ENCODE measurements at places on chromosomes 3 and 15. TPM values are rescaled to one million over a fixed set of nuclear protein-coding genes. Genes with fewer than 3 reads are reported as not detected.

Gene WDR72
- 0.28 TPM for total RNA-seq

Gene SUCNR1
- 1.1 TPM for total RNA-seq

Gene TTLL13
- total RNA-seq, result 0.14 TPM

Gene MYEF2
- 11.8 TPM for total RNA-seq

Gene CAV3
- total RNA-seq, result 0.38 TPM

Gene CELF6
- 0.99 TPM for total RNA-seq

Gene CYP1A2
- total RNA-seq, result not detected

Gene HRH1
- total RNA-seq, result 1.6 TPM

DNA sequence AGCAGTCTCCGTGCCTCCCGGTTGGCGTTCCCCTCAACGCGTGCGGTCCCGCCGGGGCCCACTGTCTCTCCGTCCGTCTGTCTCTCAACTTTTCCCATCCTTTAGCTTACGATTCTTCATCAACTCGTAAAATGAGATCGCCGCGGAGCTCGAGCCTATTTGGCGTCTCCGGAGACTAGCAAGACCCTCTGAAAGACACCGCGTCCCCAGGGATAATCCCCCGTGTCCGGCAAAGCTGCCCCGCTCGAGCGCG lies 3.4 kb downstream of the GATA2 start:
- no peak for DNase-seq

DNA sequence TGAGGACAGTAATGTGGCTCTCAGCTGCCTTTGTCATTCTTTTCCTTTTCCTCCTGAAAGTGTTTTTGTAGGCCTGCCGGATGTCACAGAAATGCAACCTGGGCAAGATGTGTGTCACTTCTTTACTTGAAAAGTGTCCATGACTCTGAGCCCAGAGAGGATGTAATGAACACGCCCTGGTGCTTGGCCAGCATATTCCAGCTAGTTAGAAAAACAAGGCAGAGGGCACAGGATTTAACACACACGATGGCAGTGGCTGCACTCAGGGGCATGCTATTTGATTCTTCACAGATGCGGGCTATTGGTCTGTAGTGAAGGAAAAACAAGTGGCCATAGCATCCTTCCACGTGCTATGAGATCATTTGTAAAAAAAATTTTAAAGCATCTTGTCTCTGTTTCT lies 30.3 kb upstream of the PTX3 start:
- DNase-seq, result no peak

- no peak for DNase-seq
Measured at GRCh38 chr3:64612916-64613526, 74.8 kb downstream of the ADAMTS9 start.

DNA sequence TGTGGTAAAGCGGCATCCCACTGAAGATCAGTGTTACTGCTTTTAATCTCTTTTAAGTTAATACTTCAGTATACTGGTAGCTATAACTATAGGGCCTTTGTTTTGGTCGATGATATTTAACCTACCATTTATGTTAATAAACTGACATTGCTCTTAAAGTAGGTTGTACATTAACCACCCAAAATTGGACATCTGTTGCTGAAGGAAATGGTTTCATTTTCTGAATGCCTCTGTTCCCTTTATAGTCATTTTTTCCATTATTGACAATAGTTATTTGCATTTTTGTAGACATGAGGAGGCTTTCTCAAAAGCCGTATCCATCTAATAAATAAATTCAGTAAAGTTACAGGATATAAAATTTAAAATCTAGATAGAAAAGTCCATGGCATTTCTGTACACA lies 252.4 kb upstream of the UBE2E1 start:
- no peak for DNase-seq

GRCh38 chr15:24734396-24734795 lies 58.8 kb downstream of the NPAP1 start:
- no peak for DNase-seq

DNA sequence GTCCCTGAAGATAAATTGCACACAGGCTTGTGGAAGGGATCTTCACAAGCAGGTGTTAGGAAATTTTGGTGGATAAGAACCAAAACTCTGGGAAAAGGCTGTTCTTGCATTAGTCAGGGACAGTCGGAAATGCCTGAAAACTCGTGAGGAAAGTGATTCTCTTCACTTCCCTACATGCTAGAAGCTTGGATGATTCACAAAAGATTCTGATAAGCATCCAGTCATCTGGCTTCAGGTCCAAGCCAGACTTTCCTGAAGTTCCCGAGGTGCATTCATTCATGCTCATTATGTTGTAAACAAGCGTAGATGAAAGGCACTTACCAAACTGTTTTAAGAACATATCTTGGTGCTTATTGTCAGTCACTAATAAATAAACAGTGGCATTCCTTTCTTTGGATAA lies 1028.7 kb downstream of the NTRK3 start:
- no peak for DNase-seq

DNA sequence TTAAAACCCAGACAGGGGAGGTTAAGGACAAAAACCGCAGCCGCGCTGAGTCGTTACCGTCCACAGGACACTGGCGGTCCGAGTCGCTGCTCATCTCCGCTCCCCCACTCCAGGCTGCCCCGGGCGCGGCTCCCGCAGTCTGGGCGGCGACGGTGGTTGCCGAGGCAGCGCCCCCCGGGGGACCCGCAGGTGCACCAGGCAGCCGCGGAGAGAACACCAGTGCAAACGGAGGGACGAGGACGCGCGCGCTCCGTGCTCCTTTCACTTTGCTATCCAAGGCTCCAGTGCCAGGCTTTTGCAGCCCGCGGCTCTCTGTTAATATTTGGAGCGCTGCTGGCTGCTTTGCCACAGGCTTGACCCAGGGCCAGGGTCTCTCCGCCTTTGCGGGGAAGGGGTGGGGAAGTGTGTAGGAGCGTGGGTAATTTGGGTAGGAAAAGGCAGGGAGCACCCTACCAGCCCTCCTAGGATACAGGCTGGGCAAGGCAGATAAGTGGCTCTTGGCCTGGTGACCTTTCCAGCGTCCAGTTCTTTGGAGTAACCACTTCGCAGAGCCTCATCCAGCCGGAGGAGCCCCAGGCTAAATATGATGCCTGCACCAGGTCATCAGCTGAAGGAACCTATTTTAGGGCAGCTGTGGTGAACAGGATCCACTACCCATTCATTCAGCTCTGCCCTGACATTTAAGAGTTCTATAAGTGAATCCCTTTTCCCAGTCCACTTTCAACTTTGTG lies at the start of gene GADL1:
TSS of gene GADL1 (minus strand) at position 141 of the 731 bp plus-strand sequence. CDS start at position 94, 47 bp downstream.
- DNase-seq, result peak; percentile 4

DNA sequence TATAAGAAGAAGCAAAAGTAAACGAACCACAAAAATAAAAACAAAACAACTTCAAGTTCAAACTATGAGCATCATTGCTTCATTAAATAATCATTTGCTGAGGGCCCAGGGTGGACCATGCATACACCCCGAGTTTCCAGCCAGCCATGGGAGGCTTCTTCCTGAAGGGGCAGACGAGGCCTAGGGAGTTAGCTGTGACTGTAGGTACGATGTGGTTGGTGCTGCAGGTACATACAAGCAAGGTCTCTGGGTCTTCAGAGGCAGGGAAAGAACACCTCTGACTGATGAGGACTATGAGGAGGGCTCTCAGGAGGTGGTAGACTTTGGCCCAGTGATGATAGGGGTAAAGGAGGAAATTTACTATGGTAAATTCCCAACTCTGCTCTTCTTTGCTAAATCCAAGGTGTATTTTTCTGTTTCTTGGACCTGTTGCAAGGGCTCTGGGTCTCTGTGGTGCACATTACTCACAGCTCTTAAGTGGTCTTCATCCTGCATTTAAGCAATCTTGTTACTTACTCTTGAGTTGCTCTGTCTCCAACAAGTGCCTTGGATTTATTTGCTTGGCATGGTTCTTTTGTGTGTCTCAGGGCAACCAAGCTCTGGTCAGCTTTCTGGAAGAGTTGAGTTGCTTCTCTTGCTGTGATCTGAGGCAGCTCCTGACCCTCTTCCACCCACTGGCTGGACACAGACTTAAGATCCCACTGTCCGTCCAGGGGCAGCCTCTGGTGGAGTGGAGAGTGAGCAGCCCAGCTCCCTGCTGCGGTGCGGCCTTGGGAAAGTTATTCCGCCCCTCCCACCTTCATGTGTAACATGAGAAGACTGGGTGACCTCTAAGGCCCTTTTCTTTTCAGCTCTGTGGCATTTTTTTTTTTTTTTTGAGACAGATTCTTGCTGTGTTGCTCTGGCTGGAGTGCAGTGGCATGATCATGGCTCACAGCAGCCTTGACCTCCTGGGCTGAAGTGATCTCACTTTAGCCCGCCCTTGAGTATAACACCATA lies 56.1 kb upstream of the KIF23 start:
- no peak for DNase-seq

All from thymus (tissue), 14 donors.